PC-3 (cell line): ENCODE measurements at places on chromosomes 7 and 10. TPM values are rescaled to one million over a fixed set of nuclear protein-coding genes. Genes with fewer than 3 reads are reported as not detected.

The LDB1 gene
- 28.3 and 34.2 TPM in 2 replicates for total RNA-seq

The SPDYE16 gene
- total RNA-seq, result not detected in 2 replicates

The PAPOLB gene
- 0.29 and 0.40 TPM in 2 replicates for total RNA-seq

The MBL2 gene
- total RNA-seq, result 0.17 TPM in 1 of 2 replicates, not detected in the other

The SORCS1 gene
- 0.11 TPM in 1 of 2 replicates, not detected in the other for total RNA-seq

The ASB10 gene
- not detected in 2 replicates for total RNA-seq

GRCh38 chr7:125661677-125662076 is 732.1 kb upstream of the POT1 start:
- no peaks in the 10 kb centered on the region for H3K27me3 ChIP-seq
- H3K36me3 ChIP-seq, result no peaks in the 10 kb centered on the region
- no peak overlapping the region for H3K4me3 ChIP-seq

DNA sequence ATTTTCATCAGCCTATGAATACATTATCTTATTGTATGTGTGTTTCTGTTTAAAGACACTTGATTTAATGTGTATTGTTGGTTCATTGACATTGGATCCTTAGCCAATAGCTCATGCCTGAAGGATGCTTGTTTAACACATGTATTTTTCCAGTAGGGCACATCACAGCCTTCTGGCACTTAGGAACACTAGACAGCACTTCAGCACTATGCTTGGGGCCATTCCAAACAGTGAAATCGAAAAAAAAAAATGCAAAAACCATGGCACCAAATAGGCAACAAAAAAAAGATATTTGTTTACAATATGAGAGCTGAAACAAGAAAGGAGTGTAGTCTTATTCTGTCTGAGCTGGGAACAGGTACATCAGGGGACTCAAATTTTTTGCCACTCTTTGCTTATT is 262.8 kb downstream of the SLC25A13 start:
- no peaks in the 10 kb centered on the region for H3K4me1 ChIP-seq
- H3K4me3 ChIP-seq, result no peak overlapping the region
- no peak overlapping the region for H3K27ac ChIP-seq
- no peak for DNase-seq
- H3K27me3 ChIP-seq, result no peaks in the 10 kb centered on the region

DNA sequence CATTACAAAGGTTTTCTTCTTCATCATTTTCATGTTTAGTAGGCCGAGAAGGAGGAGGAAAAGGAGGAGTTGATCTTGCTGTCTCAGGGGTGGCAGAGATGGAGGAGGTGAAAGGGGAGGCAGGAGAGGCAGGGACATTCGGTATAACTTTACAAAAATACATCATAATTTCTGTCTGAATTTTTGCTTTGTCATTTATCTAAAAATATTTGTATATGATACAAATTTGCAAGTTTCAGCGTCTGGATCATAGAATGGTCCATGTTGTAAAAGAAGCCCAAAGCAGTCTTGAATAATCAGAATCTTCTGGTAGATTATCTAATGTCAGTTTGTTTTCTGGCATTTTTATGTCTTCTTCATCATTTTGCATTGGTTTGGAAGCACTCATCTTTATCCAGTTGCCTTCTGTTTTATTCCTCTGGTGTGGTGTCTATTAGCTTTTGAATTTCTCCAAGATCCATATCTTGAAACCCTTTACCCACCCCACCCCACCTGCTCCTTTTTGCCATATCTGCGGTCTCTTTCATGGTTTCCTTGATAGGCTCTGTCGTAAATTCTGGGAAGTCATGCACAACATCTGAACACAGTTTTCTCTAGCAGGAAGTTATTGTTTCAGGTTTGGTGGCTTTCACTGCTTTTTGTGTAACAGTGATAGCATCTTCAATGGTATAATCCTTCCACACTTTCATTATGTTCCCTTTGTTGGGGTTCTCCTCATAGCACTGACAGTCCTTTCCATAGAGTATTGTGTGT is 95.0 kb downstream of the ST7 start:
- no peak overlapping the region for H3K4me3 ChIP-seq
- no peaks in the 10 kb centered on the region for H3K4me1 ChIP-seq
- no peak overlapping the region for H3K27ac ChIP-seq
- H3K27me3 ChIP-seq, result no peaks in the 10 kb centered on the region
- no peak for DNase-seq

GRCh38 chr10:80126876-80127275 is 5.7 kb upstream of the PLAC9 start:
- H3K4me1 ChIP-seq, result peaks cover 8% of the 10 kb centered on the region; the same call in 1 of the 2 replicates
- H3K4me3 ChIP-seq, result no peak overlapping the region
- H3K27ac ChIP-seq, result no peak overlapping the region
- DNase-seq, result peak; percentile 34

GRCh38 chr10:35778306-35778705 is 136.2 kb upstream of the FZD8 start:
- H3K27me3 ChIP-seq, result no peaks in the 10 kb centered on the region
- H3K4me1 ChIP-seq, result peaks cover 21% of the 10 kb centered on the region
- H3K27ac ChIP-seq, result no peak overlapping the region
- H3K36me3 ChIP-seq, result no peaks in the 10 kb centered on the region
- no peak overlapping the region for H3K4me3 ChIP-seq

GRCh38 chr7:116783666-116784318 is 78.6 kb upstream of the CAPZA2 start:
- H3K27ac ChIP-seq, result no peak overlapping the region
- no peak for DNase-seq
- H3K4me3 ChIP-seq, result no peak overlapping the region
- H3K27me3 ChIP-seq, result no peaks in the 10 kb centered on the region
- H3K4me1 ChIP-seq, result peaks cover 53% of the 10 kb centered on the region

DNA sequence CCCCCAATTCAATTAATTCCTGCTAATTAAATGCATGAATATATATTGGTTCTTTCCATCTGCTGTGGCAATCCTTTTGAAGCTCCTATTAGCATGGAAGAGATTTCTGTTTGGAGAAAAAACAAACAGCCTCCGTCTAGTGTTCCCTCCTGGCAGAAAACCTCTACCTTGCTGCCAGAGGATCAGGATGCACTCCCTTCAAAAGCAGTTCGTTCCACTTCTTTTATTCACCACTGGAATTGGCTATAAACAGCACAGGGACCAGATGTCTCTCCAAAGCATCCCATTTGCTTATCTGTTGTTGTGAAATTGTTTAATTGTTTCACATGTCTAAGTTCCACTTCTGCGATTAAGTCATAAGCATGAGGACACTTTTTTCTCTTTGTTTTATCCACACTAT is 77.8 kb upstream of the PTN start:
- H3K4me3 ChIP-seq, result no peak overlapping the region
- DNase-seq, result no peak
- H3K4me1 ChIP-seq, result no peaks in the 10 kb centered on the region
- no peaks in the 10 kb centered on the region for H3K36me3 ChIP-seq
- peaks cover 35% of the 10 kb centered on the region for H3K27me3 ChIP-seq
- H3K27ac ChIP-seq, result no peak overlapping the region

DNA sequence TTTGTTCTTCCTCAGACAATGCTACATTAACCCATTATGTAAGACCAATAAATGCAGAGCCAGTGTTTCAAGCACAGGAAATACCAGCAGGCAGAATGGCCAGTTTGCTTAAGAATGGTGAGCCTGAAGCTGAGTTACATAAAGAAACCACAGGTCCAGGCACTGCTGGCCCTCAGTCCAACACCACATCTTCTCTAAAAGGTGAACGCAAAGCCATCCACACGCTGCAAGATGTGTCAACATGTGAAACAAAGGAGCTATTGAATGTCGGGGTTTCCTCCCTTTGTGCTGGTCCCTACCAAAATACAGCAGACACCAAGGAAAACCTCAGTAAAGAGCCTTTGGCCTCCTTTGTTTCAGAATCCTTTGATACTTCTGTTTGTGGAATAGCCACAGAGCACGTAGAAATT is 63.8 kb downstream of the TASOR2 start:
- DNase-seq, result no peak
- H3K4me1 ChIP-seq, result no peaks in the 10 kb centered on the region
- peaks cover 3% of the 10 kb centered on the region for H3K36me3 ChIP-seq
- H3K4me3 ChIP-seq, result no peak overlapping the region

DNA sequence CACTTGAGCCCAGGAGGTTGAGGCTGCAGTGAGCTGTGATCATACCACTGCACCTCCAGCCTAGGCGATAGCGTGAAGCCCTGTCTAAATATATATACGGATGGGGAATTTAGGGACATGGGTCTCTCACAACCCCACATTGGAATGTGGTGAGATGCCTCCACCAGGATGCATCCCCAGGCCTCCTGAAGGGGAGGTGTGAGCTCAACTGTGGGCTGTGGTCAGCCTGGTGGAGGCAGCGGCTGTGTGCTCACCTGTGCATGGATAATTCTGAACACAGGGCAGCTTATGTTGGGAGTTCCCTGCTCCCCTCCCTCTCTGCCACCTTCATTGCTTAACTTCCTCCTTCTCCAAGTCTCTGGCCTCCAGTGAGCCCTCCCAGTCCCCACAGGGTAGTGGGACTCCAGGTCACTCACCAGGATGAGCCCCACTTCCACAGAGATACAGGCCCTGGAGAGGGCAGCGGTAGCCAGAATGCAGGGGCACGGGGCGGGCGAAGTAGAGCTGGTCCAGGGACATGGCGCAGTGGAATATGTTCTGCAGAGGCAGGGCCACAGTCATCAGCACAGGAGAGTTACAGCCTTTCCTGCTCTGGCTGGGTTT is 30.4 kb downstream of the PYROXD2 start:
- H3K4me3 ChIP-seq, result no peak overlapping the region
- DNase-seq, result no peak
- no peaks in the 10 kb centered on the region for H3K4me1 ChIP-seq
- no peak overlapping the region for H3K27ac ChIP-seq
- H3K27me3 ChIP-seq, result no peaks in the 10 kb centered on the region
- no peaks in the 10 kb centered on the region for H3K36me3 ChIP-seq

GRCh38 chr10:23171232-23171876 is 20.8 kb upstream of the PTF1A start:
- H3K27me3 ChIP-seq, result peaks cover 25% of the 10 kb centered on the region
- H3K4me1 ChIP-seq, result no peaks in the 10 kb centered on the region
- no peak overlapping the region for H3K4me3 ChIP-seq
- DNase-seq, result peak; percentile 35
- no peaks in the 10 kb centered on the region for H3K36me3 ChIP-seq

- H3K4me1 ChIP-seq, result peaks cover 25% of the 10 kb centered on the region
- H3K4me3 ChIP-seq, result peak overlapping the region; percentile 96
- peaks cover 10% of the 10 kb centered on the region for H3K36me3 ChIP-seq
- no peak for DNase-seq
Observed at GRCh38 chr10:133394801-133395221, 854 bp downstream of the MTG1 start.

DNA sequence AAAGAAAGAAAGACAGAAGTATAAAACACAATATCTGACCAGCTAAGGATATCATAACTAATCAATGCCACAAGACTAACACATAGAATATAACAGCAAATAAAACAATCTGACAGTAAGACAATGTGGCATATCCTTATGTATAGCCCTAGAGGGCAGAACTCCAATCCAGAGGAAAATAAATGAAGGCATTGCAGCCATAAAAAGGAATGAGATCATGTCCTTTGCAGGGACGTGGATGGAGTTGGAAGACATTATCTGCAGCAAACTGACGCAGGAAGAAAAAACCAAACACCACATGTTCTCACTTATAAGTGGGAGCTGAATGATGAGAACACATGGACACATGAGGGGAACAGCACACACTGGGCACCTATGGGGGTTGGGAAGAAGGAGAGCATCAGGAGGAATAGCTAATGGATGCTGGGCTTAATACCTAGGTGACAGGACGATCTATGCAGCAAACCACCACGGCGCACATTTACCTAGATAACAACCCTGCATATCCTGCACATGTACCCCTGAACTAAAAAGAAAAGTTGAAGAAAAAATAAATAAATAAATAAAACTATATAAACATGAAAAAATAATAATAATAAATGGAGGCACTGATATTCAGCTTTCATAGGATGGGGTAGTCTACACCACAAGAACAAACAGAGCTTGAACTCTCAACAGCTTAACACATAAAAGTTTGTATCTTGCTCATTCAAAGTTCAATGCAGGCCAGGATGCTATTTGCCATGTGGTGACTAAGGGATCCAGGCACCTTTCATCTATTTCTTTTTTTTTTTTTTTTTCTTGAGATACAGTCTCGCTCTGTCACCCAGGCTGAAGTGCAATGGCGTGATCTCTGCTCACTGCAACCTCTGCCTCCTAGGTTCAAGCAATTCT is 66.1 kb upstream of the KAT6B start:
- peak; percentile 65 for DNase-seq
- H3K4me3 ChIP-seq, result no peak overlapping the region
- no peaks in the 10 kb centered on the region for H3K36me3 ChIP-seq
- no peak overlapping the region for H3K27ac ChIP-seq

- H3K36me3 ChIP-seq, result no peaks in the 10 kb centered on the region
- no peak overlapping the region for H3K27ac ChIP-seq
- no peaks in the 10 kb centered on the region for H3K27me3 ChIP-seq
Observed at GRCh38 chr10:24651923-24652322, 71.8 kb downstream of the ARHGAP21 start.

DNA sequence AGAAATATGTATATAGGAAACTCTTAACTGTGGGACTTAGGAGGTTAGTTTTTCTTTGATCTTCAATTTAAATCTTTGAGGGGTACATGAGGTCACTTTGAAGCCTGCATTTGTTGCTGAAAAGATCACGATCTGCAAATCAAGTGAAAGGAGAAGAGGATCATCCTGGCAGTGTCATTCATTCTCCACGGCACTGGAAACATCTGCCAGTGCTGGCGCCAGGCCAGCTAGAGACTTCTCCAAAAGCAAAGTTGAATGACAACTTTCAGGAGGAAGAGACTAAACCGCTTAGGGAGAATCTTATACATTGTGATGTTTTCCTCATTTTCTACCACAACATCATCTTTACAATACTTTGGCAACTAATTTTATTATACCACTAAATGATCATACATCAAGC is 42.5 kb downstream of the MRC1 start:
- peak; percentile 6 for DNase-seq
- H3K4me3 ChIP-seq, result no peak overlapping the region
- H3K4me1 ChIP-seq, result no peaks in the 10 kb centered on the region
- no peak overlapping the region for H3K27ac ChIP-seq

- H3K27ac ChIP-seq, result no peak overlapping the region
- H3K36me3 ChIP-seq, result no peaks in the 10 kb centered on the region
- H3K4me1 ChIP-seq, result peaks cover 6% of the 10 kb centered on the region
- no peak overlapping the region for H3K4me3 ChIP-seq
- no peaks in the 10 kb centered on the region for H3K27me3 ChIP-seq
- DNase-seq, result no peak
Observed at GRCh38 chr7:88458946-88459345, 152.3 kb upstream of the STEAP4 start.

- peaks cover 16% of the 10 kb centered on the region for H3K4me1 ChIP-seq
- no peak overlapping the region for H3K4me3 ChIP-seq
- DNase-seq, result no peak
Observed at GRCh38 chr10:61869041-61869675, 32.3 kb upstream of the ARID5B start.

DNA sequence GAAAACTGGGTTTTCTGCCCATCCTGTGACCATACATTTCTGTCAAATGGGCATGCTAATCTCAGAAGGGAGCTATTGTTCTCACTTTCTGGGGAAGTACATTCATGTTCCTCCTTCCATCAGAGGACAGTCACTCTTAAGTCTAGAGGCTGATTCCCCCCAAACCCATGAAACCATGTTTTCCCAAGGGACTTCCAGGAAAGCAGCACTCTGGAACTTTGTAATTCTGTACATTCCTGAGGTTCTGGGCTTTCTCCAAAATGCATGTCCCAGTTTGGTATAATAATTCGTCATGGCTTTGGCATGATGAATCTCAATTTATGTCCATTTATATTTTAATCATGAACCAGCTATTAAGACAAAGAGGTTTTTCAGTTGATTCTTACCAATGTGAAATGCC is 688.1 kb downstream of the LRMDA start:
- H3K36me3 ChIP-seq, result no peaks in the 10 kb centered on the region
- DNase-seq, result peak; percentile 64
- H3K4me3 ChIP-seq, result no peak overlapping the region
- H3K27me3 ChIP-seq, result peaks cover 52% of the 10 kb centered on the region

GRCh38 chr10:64174666-64175255 is 653.6 kb downstream of the REEP3 start:
- H3K4me1 ChIP-seq, result no peaks in the 10 kb centered on the region
- no peaks in the 10 kb centered on the region for H3K36me3 ChIP-seq
- H3K4me3 ChIP-seq, result no peak overlapping the region
